NCI-H1092 treated with DMSO at 0.1 percent for 48 hours (cell line): ENCODE measurements at places on chromosomes 3 and 15.

GRCh38 chr3:127512256-127512655 lies 78.3 kb downstream of the TPRA1 start:
- DNase-seq, result no peak

DNA sequence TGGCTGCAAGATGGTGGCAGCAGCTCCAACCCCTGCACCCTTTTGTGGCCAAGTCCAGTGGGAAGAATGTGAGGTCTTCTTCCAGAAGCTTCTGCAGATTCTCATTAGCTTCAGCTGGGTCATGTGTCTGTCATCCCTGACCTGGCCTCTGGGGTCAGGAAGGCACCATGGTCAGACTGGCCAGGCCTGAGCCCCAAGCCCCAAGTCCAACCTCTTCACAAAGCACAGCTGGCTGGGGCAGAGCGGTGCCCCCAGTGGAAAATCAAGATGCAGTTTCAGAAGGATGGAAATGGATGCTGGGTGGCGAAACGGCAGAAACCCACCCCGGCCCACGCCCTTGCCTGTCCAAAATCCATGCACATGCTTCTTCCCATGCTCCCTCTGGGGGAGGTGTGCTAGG lies 15.9 kb upstream of the GATA2 start:
- DNase-seq, result no peak

DNA sequence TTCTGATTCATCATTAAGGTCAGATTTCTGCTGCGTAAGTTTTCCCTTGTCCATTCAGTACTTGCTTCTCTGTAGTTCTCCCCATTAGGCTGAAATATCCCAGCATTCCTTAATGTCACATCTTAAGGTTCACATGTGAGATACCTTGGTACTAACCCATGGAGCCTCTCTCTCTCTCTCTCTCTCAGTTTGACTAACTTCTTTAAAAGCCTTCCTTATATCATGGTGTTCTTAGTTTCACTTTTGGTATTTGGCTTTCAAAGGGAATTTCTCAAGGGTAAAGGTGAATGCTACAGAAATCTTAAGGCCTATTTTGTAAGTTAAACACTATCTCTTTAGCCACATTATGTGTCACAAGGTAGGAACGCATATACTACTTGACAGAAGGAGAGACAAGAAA lies 427.3 kb upstream of the ZNF717 start:
- DNase-seq, result no peak

- no peak for DNase-seq
Measured at GRCh38 chr3:118791246-118791645, 243.4 kb downstream of the IGSF11 start.

- no peak for DNase-seq
Measured at GRCh38 chr3:123054109-123054778, 12.6 kb upstream of the PDIA5 start.

DNA sequence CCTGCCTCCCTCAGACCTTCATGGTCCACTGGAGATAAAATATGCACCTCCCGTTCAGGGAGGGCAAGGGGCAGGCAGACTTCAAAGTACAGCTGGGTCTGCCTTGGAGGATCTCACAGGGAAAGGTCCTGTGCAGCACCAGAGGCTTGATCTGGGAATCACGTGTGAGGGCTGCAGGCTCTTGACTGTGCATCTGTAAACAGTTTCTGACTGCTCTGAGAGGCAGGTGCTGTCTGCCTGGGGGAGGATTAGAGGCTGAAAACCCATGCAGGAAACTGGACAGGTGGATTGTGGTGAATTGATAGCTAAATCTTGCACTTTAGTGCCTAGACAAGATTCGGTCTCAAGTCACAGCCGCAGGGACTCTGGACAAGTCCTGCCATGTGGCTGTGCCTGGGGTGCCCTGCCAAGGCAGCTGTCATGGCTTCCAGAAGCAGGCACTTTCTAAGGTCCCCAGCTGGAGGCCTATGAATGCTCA lies 239.3 kb downstream of the EPHB1 start:
- peak; percentile 36 for DNase-seq

DNA sequence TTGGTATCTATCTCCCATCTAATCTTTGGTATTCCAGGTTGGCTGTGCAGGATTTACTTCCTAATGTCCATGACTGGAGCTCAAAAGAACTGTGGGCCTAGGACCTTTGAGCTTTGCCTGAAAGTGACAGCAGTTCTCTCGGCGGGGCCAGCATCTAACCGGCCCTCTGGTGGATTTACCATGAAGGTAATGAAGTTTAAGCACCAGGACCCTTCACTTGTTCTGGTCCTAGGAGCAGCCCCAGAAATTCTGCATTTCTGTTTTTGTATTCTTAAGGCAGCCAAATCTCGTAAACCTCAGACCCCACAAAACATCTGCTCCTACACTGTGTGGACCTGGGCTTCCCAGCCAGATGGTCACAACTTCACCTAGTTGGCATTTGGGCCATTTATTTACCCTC lies 13.0 kb downstream of the CALML4 start:
- DNase-seq, result no peak

GRCh38 chr3:168398371-168399025 lies 302.8 kb upstream of the GOLIM4 start:
- no peak for DNase-seq

GRCh38 chr3:30945291-30945690 lies 50.8 kb upstream of the GADL1 start:
- DNase-seq, result no peak

GRCh38 chr3:194231929-194232832 lies 96.2 kb downstream of the HES1 start:
- DNase-seq, result no peak

- peak; percentile 7 for DNase-seq
Measured at GRCh38 chr15:68204776-68205557, at the start of gene CALML4. Gene CALML4, minus strand, starts transcription at chr15:68205332. Its CDS starts 85 bp downstream, at chr15:68205247.

DNA sequence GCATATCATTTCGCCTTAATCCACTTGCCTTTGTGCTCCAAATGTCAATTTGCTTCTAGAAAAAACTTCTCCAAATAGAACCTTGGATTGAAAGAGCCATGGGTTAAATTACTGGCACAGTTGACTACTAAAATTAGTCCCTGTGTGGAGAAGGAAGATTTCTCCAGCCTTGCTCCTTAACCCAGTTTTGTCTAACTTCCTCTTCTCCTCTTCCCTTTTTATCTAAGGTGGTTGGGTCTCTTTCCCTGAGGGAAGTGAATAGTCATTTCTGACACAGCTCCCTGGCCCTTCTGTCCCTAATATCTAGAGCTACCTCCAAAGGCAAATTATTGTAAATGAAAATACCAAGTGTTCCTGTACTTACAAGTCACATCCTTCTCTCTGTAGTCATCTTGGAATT lies 527.9 kb upstream of the TBL1XR1 start:
- no peak for DNase-seq

- peak; percentile 41 for DNase-seq
Measured at GRCh38 chr3:194573680-194574437, 59.4 kb downstream of the TMEM44 start.
